ENCODE measurements at places on chromosomes 7 and 10.

GRCh38 chr7:151707105-151707469, 169.8 kb downstream of the PRKAG2 start:
- DNase-seq, result no peak

DNA sequence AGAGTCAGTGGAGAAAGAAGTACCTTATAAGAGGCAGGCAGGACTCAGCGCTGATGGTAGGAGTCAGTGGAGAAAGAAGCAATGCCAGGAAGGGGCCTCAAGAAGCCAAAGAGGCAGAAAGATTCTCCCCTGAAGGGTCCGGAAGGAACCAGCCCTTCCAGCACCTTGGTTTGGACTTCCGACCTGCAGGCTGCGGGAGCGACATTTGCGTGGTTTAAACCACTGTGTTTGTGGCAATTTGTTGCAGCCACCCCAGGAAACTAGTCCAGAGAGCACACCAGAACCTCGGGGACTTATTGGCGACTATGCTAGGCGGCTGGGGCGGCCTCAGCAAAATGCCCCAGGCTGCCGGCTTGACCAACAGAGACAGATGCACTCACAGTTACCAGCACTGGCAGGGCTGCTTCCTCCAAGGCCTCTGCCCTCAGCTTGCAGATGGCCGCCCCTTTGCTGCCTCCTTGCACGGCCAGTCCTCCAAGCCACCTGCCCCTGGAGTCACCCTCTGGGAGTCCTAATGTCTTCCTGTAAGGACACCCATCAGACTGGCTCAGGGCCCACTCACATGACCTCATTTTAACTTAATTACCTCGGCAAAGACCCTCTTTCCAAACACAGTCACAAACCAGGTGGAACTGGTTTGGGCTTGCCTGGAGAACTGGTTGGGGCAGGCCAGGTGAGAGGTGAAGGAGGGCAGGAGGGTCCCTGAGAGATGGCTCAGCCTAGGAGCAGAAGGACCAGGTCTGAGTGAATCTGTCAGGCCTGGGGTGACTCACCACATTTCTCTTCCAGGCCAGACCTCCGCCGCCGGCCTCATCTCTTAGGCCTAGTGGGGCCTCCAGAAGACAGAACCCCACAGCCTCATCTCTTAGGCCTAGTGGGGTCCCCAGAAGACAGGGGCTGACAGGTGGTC, 26.1 kb downstream of the CALML3 start:
- no peak for DNase-seq

GRCh38 chr10:114402871-114403540, 1.3 kb downstream of the AFAP1L2 start:
- no peak for DNase-seq

- peak; percentile 92 for DNase-seq
Measured at GRCh38 chr10:72331575-72332422, 22.9 kb downstream of the DNAJB12 start.

GRCh38 chr10:24851629-24852028, 100.8 kb downstream of the PRTFDC1 start:
- peak; percentile 68 for DNase-seq

- DNase-seq, result no peak
Measured at GRCh38 chr10:79254333-79255006, 92.8 kb upstream of the PPIF start.

GRCh38 chr10:79099898-79100448, 31.2 kb downstream of the ZMIZ1 start:
- DNase-seq, result no peak

GRCh38 chr7:116211913-116212596, 1.7 kb downstream of the TES start:
- DNase-seq, result no peak

GRCh38 chr7:74351836-74352235, 62.6 kb downstream of the CLIP2 start:
- DNase-seq, result no peak

DNA sequence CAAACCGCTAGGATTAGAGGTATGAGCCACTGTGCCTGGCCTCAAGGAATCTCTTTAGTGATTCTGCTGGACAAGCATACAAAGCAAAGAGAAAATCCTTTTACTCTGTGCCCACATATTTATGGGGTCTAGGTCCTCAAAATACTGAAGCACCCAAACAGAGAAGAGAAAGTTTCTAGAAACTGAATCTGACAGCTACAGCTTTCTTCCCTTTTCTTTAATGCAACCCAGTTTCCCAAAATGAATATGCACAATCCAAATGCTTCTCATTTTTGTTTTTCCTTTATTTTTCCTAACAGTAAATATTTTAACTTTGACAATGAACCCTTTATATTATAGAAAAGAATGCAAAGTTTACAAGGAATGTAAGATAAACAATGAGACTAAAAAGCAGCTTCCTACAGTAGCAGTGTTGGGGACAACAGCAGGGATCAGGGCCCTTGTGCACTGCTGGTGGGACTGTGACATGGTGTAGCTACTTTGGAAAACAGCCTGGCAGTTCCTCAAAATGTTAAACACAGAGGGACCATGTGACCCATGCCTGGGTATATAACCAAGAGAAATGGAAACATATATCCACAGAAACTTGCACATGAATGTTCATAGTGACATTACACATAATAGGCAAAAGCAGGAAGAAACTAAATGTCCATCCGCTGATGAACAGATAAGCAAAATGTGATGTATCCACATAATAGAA, 325.2 kb downstream of the PRPF18 start:
- DNase-seq, result no peak
